ENCODE measurements at places on chromosomes 11 and 22. TPM values are rescaled to one million over a fixed set of nuclear protein-coding genes. Genes with fewer than 3 reads are reported as not detected.

DNA sequence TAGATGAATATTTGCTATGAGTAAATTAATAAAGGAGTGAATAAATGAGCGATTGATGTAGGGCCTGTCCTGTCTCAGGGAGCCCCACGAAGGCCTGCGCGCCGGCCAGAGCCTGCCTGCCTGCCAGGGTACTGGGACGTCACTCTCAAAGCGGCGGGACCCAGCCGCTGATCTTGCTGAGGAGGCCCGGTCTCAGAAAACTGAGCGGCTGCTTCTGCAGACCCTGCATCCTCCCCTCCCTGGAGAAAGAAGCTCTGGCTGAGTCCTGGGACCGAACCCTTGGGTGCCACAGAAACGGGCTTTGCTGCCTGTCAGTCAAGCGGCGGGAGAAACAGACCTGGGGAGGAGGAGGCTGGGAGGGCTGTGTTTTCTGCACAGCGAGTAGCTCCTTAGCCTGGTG, 91.6 kb upstream of the B3GAT1 start:
- DNase-seq: no peak

- no peak for DNase-seq
Observed at GRCh38 chr22:41979423-41980250, 10.4 kb downstream of the SEPTIN3 start.

GRCh38 chr22:44023404-44024287, 456 bp upstream of the PARVB start:
- no peak for DNase-seq

The NAALADL1 gene
- total RNA-seq: 16.6 TPM

The FOXRED2 gene
- 2.0 TPM for total RNA-seq

The INSC gene
- total RNA-seq: 1.2 TPM

The MUC15 gene
- total RNA-seq: 7.3 TPM

The CTNND1 gene
- 131 TPM for total RNA-seq

The C11orf97 gene
- total RNA-seq: not detected

Measured in bronchial epithelial cell (primary cell).